GM12878 (cell line): ENCODE measurements at places on chromosomes 1 and 21. TPM values are rescaled to one million over a fixed set of nuclear protein-coding genes. Genes with fewer than 3 reads are reported as not detected.

OR2AK2 gene
- not detected in 2 replicates for total RNA-seq

PAPPA2 gene
- total RNA-seq = not detected in 2 replicates

CFAP141 gene
- total RNA-seq = not detected in 2 replicates

F5 gene
- total RNA-seq = 0.29 and 0.72 TPM in 2 replicates

POU2F1 gene
- total RNA-seq = 21.1 and 21.7 TPM in 2 replicates

C1orf226 gene
- not detected in 2 replicates for total RNA-seq

NBPF10 gene
- total RNA-seq = 0.13 and 0.21 TPM in 2 replicates

CLEC20A gene
- not detected in 2 replicates for total RNA-seq

GRCh38 chr21:35217504-35218060 is 168.5 kb upstream of the RUNX1 start:
- H3K4me3 ChIP-seq = no peak overlapping the region
- peaks cover 12% of the 10 kb centered on the region for H3K4me1 ChIP-seq
- DNase-seq = no peak
- H3K27me3 ChIP-seq = no peaks in the 10 kb centered on the region

- H3K36me3 ChIP-seq = no peaks in the 10 kb centered on the region
- H3K4me3 ChIP-seq = 0 out of 2 replicates have a peak overlapping the region, but pooled peaks have one; percentile 7
- H3K27me3 ChIP-seq = no peaks in the 10 kb centered on the region
- peak overlapping the region; percentile 81 for H3K27ac ChIP-seq
- peaks cover 31% of the 10 kb centered on the region for H3K4me1 ChIP-seq
- DNase-seq = no peak
Measured at GRCh38 chr1:66438501-66438900, 95.5 kb upstream of the SGIP1 start.

DNA sequence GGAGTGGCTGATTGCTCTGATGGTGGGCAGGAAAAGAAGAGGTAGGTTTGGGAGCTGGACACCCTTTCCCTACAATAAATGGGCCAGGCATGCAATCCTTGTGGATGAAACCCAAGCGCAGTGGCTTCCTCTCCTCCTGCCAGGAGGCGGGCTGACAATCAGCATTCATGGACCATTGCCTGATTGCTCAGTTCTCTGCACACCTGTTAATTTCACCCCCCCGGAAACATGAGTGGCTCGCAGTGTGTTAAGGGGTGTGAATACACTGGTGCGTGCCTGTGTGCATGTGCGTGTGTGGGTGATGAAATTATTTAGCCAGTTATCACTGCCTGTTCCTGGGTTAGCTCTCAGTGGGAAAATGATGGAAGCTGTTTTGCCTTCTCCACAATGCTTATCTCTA is 310.7 kb downstream of the PCP4 start:
- no peak overlapping the region for H3K4me3 ChIP-seq
- no peaks in the 10 kb centered on the region for H3K27me3 ChIP-seq
- no peaks in the 10 kb centered on the region for H3K4me1 ChIP-seq
- no peak for DNase-seq

GRCh38 chr1:183218027-183218618 is 32.1 kb downstream of the LAMC2 start:
- no peak overlapping the region for H3K27ac ChIP-seq
- no peaks in the 10 kb centered on the region for H3K36me3 ChIP-seq
- peaks cover 3% of the 10 kb centered on the region; the same call in 1 of the 2 replicates for H3K4me1 ChIP-seq

- DNase-seq = peak; percentile 64
- H3K4me1 ChIP-seq = no peaks in the 10 kb centered on the region
- no peaks in the 10 kb centered on the region for H3K27me3 ChIP-seq
- H3K27ac ChIP-seq = peak overlapping the region; percentile 85
- peak overlapping the region; percentile 77 for H3K4me3 ChIP-seq
Measured at GRCh38 chr1:160519642-160520435, 3.2 kb downstream of the SLAMF6 start.

- no peak overlapping the region for H3K27ac ChIP-seq
- H3K27me3 ChIP-seq = peaks cover 15% of the 10 kb centered on the region
Measured at GRCh38 chr1:91406773-91407389, 2.2 kb upstream of the HFM1 start.

GRCh38 chr1:16091296-16091695 is 17.8 kb upstream of the FAM131C start:
- H3K4me3 ChIP-seq = no peak overlapping the region
- H3K27ac ChIP-seq = no peak overlapping the region
- no peaks in the 10 kb centered on the region for H3K27me3 ChIP-seq

- peaks cover under 1% of the 10 kb centered on the region; the same call in 1 of the 2 replicates for H3K4me1 ChIP-seq
- H3K4me3 ChIP-seq = no peak overlapping the region
- no peak for DNase-seq
- H3K27ac ChIP-seq = no peak overlapping the region
Measured at GRCh38 chr1:180947901-180948640, 35.4 kb downstream of the KIAA1614 start.

- H3K4me1 ChIP-seq = peaks cover 7% of the 10 kb centered on the region; the same call in 1 of the 2 replicates
- peaks cover 4% of the 10 kb centered on the region for H3K36me3 ChIP-seq
- no peaks in the 10 kb centered on the region for H3K27me3 ChIP-seq
- DNase-seq = no peak
- no peak overlapping the region for H3K4me3 ChIP-seq
- no peak overlapping the region for H3K27ac ChIP-seq
Measured at GRCh38 chr1:35923791-35924221, 7.1 kb upstream of the AGO3 start.

- no peaks in the 10 kb centered on the region for H3K36me3 ChIP-seq
- no peak overlapping the region for H3K4me3 ChIP-seq
- no peaks in the 10 kb centered on the region for H3K4me1 ChIP-seq
- H3K27me3 ChIP-seq = no peaks in the 10 kb centered on the region
Measured at GRCh38 chr1:214753236-214753852, 150.3 kb downstream of the CENPF start.

- H3K27ac ChIP-seq = no peak overlapping the region
- no peaks in the 10 kb centered on the region for H3K27me3 ChIP-seq
- H3K4me3 ChIP-seq = no peak overlapping the region
- no peaks in the 10 kb centered on the region for H3K4me1 ChIP-seq
Measured at GRCh38 chr1:147189514-147189913, 17.2 kb upstream of the PRKAB2 start.

- H3K4me3 ChIP-seq = no peak overlapping the region
- H3K27me3 ChIP-seq = no peaks in the 10 kb centered on the region; the same call in 1 of the 2 replicates
- H3K4me1 ChIP-seq = no peaks in the 10 kb centered on the region
- H3K27ac ChIP-seq = no peak overlapping the region
- H3K36me3 ChIP-seq = no peaks in the 10 kb centered on the region
- DNase-seq = no peak
Measured at GRCh38 chr1:201593200-201593921, 54.4 kb downstream of the NAV1 start.

GRCh38 chr1:63326473-63327380 is 4.4 kb downstream of the FOXD3 start:
- H3K36me3 ChIP-seq = no peaks in the 10 kb centered on the region
- H3K4me3 ChIP-seq = no peak overlapping the region
- no peak overlapping the region for H3K27ac ChIP-seq

DNA sequence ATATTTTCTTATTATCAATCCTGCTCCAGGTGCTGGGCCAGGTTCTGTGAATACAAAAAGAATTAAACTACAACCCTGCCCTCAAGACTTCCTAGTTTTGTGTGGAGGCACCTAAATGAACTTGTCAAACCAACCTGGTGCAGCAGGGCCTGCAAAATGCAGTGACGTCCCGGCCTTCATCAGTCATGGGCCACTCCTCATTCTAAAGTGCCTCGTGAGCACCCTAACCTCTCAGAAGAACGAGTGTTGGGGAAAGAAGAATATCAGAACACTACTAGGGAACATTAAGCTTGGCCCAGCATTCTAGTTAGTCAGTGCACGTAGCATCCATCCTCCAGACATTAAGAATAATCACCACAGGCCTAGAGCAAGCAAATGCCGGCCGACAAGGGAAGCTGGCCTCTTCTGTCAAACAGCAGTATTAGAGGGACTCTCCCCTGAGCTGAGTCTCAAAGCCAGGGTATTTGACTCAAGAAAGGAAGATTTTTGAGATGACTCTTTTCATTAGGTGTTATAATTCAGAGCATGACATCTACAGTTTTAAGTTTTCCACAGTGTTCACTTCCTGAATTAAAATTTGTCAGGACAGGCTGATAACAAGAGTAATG is 137.9 kb downstream of the SLC45A1 start:
- no peak overlapping the region for H3K4me3 ChIP-seq
- DNase-seq = no peak
- H3K27ac ChIP-seq = no peak overlapping the region
- peaks cover 7% of the 10 kb centered on the region for H3K4me1 ChIP-seq
- no peaks in the 10 kb centered on the region for H3K36me3 ChIP-seq
